ENCODE measurements at places on chromosomes 7 and 10.

- no peak for DNase-seq
These were observed 71.1 kb downstream of the STK17A start for GRCh38 chr7:43653891-43654504.

DNA sequence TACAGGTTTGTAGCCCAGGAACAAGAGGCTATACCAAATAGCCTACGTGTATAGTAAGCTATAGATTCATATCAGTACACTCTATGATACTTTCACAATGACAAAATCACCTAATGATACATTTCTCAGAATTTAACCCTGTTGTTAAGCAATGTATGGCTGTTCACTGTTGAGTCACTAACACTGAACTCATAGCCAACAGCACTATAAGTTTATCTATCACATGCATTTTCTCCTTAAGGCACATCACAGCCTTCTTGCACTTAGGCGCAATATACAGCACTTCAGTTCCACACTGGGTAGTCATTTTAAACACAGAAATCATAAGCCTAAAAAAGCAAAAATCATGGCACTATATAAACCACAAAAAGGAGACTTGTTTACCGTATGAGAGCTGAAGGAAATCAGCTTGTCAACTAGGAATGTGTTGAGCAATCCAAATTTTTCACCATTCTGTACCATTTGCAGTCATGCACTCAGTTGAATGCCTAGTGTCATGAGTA is 45.6 kb downstream of the ZNF438 start:
- no peak for DNase-seq

- DNase-seq: no peak
These were observed 20.4 kb downstream of the MCMBP start for GRCh38 chr10:119852277-119852676.

- DNase-seq: no peak
These were observed 143.8 kb downstream of the C7orf25 start for GRCh38 chr7:42768045-42768444.

DNA sequence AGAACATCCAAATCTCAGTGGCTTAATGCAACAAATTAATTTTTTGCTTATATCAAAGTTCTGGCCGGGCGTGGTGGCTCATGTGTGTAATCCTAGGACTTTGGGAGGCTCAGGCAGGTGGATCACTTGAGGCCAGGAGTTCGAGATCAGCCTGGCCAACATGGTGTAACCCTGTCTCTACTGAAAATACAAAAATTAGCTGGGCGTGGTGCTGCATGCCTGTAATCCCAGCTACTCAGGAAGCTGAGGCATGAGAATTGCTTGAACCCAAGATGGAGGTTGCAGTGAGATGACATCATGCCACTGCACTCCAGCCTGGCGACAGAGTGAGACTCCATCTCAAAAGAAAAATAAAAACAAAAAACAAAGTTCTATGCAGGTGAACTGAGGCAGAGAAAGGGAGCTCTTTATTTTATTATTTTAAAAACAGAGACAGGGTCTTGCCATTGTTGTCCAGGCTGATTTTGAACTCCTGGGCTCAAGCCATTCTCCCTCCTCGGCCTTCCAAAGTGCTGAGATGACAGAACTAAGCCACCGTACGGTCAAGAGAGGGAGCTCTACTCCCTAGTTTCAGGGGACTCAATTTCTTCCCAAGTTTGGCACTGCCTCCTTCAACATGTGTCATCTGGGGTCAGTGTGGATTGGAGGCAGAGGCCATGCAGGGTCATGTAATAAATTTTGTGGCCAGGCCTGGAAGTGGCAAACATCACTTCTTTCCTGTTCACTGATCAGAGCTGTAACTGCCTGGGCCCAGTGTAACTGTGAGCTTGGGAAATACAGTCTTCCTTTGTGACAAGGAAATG is 2.4 kb downstream of the ADCK2 start:
- DNase-seq: no peak

DNA sequence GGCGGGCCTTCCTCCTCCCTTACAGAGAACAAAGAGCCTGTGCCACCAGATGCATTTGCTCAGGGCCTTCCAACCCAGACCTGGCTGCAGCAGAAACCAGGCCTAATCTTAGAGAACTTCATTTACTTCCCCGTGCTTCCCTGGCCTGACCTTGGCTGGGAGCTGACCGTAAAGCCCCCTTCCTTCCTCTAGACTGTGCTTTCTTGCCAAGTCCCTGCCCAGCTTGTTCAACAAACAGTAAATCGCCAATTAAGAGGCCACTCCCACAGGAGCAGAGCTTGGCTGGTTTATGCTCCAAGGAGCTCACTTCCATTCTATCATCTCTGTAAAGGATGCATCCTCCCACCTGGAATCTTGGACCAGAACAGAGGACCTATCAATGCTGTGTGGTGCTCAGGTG is 110.9 kb downstream of the COL13A1 start:
- no peak for DNase-seq

DNA sequence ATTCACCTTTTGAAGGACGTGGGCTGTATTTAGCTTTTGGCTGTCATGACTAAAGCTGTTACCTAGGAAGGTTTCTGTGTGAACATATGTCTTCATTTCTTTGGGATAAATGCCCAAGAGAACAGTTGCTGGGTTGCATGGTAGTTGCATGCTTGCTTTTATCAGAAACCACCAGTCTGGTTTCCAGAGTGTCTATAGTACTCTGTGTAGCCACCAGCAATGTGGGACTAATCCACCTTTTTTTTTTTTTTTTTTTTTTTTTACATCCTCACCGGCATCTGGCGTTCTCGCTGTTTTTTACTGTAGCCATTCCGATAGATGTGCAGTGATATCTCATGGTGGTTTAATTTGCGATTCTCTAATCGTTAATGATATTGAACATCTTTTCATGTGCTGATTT is 297.8 kb downstream of the SDK1 start:
- DNase-seq: no peak

GRCh38 chr10:80414142-80414895 is 6.0 kb downstream of the PRXL2A start:
- DNase-seq: no peak

- peak; percentile 15 for DNase-seq
These were observed 169.0 kb upstream of the PHYHIPL start for GRCh38 chr10:59007307-59008025.

- peak; percentile 49 for DNase-seq
These were observed 122.7 kb upstream of the PRSS1 start for GRCh38 chr7:142626420-142627035.

DNA sequence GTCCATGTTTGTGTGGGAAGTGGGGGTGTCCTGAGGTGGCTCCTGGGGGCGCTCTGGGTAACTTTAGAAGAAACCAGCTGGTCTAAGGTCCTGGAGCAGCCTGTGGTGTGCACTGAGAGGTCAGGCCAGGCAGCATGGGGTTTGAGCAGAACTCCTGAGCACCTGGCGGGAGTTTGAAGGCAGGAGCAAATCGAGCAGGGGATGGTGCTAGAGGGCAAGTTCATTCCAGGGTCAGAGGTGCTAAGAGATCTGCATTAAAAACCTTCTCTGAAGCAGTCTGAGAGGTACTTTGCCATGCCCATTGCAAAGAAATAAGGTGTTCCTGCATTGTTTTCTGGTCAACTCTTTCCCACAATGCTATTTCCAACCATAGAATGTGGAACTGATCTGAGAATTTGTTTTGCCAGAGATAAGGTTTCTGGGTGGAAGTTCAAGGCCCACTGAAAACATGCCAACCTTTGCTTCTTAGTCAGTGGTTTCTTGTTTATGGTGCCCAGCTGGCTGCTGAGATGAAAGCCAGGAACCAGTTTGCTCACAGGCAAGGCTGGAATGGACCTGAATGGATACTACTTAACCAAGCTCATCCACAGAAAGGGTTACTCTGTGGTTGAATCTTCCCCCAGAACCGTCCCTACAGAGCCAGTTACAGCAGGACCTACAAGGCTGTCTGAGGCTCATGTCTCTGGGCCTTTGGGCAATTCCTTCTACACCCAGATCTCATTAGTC is 136.3 kb upstream of the TMEM72 start:
- DNase-seq: no peak

DNA sequence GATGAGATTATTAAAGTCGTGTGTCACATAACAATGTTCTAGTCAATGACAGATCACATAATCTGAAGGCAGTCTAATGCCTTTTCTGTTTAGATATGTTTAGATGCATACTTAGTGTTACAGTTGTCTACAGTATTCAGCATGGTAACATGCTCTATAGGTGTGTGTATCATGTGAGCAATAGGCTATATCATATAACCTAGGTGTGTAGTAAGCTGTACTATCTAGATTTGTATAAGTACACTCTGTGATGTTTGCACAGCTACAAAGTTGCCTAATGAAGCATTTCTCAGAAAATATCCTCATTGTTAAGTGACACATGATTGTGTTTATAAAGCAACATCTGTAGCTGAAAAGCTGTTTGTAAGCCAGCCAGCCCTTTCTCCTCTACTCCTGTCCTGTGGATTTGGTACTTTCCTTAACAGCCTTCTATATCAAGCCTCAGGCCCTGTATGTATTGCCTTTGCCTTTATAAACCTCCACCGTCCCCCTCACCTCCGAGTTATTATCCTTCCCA is 6.3 kb downstream of the HECTD2 start:
- DNase-seq: no peak

DNA sequence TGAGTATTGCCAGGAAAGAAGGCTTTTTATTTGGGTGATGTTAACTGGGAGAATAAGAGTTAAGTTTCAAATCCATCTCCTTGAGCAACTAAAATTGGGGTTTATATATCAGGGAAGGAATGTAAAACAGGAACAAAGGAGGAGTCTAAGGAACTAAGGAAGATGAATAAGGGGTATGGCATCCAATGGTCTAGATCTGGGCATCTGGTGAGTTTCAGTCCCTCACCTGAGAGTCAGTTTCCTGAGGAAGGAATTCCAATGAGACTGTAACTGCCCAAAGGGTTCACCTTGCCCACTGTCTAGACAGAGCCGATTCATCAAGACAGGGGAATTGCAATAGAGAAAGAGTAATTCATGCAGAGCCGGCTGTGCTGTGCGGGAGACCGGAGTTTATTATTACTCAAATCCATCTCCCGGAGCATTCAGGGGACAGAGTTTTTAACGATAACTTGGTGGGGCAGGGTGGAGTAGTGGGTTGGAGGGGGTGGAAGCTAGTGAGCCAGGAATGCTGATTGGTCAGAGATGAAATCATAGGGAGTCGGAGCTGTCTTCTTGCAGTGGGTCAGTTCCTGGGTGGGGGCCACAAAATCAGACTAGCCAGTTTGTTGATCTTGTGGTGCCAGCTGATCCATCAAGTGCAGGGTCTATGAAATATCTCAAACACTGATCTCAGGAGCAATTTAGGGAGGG is 188.3 kb upstream of the STK17A start:
- DNase-seq: no peak

DNA sequence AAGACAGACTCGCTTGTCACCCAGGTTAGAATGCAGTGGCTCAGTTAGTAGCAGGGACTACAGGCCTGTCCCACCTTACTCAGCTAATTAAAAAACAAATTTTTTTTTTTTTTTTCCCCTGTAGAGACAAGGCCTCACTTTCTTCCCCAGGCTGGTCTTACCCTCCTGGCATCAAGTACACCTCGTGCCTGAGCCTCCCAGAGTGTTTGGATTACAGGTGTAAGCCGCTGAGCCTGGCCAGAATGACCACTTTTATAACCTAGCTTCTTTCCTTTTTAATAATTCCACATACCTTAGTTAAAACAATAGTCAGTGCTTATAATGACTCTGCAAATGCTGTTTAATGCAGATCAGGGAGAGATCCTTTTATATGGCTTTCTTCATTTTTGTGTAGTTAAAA is 31.3 kb downstream of the RSBN1L start:
- no peak for DNase-seq
